Activated naive CD4-positive, alpha-beta T cell (primary cell): ENCODE measurements at places on chromosomes 12 and 14.

GRCh38 chr12:52234223-52234810, 1.3 kb downstream of the KRT7 start:
- DNase-seq, result no peak

GRCh38 chr12:88227263-88227662, 85.2 kb downstream of the TMTC3 start:
- no peak for DNase-seq

GRCh38 chr12:14613718-14614117, 46.0 kb upstream of the PLBD1 start:
- no peak for DNase-seq

DNA sequence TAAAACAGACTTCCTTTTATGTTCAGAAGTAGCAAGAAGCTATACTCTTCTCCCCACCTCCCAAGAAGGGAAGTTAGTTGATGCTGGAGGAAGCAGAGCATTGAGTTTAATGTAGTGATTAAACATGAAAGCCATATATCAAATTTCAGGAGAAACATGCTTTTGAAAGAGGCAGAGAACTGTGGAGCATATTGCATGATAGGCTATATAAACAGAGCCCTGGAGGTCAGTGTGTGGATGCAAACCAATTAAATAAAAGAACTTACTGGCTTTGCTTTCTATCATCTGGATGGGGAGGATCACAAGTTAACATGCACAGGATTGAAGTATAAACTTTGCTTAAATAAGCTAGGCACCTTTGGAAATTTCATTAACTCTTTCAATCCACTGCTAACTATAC, 94.1 kb downstream of the MSRB3 start:
- DNase-seq, result no peak

DNA sequence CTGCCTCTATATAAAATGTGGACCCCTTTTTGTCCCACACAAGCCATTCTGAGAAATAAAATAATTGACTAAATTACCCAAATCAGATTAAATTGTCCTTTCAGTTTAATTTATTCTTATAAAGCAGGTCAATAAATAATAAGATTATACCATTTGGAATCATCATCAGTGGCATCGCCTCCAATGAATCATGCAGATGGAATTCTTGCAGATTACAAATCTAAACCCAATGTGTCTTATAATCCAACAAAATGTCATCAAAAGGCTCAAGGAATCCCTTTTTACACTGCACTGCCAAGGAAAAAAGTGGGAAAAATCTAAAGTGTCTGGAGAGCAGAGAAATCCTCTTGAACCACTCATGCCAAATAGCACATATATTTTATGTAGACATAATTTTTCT, 138.2 kb upstream of the TSPAN8 start:
- no peak for DNase-seq

DNA sequence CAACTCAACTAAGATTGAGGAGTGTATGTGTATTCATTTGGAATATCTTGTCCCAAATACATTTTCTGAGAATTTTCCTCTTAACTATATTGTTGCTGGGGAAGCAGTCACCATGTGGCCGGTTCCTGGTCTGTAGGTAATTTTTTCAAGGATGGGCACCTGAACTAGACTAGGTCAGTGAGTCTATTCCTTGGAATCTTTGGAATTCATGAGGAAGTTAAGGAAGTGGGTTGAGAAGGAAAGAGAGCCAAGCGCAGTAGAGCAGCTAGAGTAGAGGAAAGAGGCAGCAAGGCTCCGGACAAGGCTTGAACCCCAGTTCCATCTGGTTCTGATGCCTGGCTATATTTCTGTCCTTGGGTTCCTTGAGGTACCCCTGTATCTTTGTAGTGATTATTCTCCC, 183.7 kb downstream of the DACT1 start:
- DNase-seq, result no peak

DNA sequence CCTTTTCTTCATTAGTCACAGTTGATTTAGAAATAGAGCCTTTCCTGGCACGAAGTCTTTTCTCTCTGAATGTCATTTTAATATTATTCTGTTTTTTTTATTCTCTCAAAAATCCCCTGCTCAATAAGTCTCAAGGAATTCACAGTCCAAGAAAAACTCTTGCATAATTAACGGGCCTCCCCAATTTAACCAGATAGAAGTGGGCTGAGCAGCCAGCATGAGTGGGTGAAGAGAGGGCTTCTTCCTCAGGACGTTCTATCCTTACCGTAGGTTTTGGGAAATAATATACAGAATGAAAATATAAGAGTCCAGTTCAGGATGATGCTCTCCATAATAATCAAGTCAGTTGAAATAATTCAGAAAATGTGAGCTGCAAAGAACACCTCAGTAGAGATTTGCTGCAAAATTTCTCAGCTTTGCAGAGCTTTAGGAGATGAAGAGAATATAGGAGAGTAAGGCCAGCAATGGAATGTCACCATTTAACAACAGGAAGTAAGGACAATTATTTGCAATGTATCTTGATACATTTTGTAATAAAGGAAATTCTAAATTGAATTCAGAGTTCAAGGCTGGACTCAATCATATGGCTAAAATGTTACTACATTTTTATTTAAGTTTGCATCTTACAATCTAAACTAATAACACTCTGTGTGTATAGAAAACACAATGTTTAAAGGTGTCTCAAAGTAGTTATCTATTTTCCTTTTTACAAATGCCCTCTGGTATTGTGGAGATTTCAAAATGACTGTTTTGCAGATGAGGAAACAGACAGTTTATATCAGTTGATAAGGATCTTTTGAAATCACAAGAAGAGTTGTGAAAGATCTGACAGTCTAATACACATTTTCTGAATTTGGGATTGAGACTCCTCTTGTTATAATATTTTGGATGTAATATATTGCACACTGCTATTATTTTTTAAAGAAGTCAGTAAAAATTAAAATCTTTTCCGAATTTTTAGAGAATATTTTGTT, 1724.1 kb upstream of the SEL1L start:
- DNase-seq, result no peak
